Skeletal muscle tissue (tissue), 5 donors: ENCODE measurements at places on chromosomes 12 and 14. TPM values are rescaled to one million over a fixed set of nuclear protein-coding genes. Genes with fewer than 3 reads are reported as not detected.

The RAB5B gene
- total RNA-seq = 34.4 TPM

The GNB3 gene
- 3.7 TPM for total RNA-seq

The GRIN2B gene
- under 0.01 TPM for total RNA-seq

The ANKRD33 gene
- not detected for total RNA-seq
